ENCODE measurements at places on chromosomes 11 and 22.
A peak's percentile ranks its signal among the peaks of the same experiment; 100 is the strongest.

GRCh38 chr22:24355574-24355973, 71.8 kb upstream of the ADORA2A start:
- DNase-seq = peak; percentile 59

DNA sequence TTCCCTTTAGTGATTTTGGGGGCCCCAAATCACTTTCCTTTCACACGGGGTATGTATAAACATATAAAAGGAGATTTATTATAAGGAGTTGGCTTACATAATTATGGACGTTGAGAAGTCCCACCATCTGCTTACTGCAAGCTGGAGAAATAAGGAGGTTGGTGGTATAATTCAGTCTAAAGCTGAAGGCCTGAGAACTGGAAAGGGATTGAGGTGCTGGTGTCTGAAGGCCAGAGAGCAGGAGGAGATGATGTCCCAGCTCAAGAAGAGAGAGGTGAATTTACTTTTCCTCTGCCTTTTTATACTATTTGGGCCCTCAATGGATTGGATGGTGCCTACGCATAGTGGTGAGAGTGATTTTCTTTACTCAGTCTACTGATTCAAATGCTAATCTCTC, 1.3 kb upstream of the ZNF202 start:
- DNase-seq = no peak

DNA sequence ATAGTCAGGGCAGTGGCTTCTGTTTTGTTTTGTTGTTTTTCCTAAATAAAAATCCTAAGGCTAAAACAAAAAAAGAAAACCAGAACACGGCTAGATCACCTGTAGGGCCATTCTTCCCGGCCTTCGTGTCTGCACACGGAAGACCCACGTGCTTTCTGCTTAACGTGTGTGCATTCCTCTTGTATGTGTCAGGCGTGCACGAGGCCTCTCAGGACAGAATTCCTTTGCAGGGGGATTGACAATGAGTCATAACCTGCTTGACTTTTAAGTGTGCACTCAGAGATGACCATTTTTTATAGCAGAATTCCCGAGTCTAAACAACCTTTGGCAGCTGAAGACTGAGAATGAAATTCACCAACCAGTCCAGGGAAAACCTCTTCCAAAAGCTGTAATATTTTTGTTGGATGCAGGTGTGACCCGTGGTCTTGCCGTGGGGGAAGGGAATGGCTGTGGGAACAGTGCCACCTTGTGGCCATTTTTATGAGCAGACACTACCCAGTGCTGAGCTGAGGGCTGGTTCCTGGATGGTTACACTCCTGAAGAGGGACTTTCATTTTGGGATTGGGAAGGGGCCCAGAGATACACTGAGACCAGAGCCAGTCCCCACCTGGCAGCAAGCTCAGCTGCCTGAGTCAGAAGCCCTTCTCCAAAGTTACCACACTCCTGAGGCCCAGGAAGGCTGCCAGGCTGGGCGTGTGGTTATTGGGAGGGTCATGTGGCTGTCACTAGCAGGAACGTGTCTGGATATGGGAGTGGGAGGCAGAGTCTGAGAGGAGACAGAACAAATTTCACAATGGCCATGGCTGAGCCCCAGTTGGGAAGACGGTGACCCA, 35.7 kb upstream of the DKK3 start:
- DNase-seq = peak; percentile 64

DNA sequence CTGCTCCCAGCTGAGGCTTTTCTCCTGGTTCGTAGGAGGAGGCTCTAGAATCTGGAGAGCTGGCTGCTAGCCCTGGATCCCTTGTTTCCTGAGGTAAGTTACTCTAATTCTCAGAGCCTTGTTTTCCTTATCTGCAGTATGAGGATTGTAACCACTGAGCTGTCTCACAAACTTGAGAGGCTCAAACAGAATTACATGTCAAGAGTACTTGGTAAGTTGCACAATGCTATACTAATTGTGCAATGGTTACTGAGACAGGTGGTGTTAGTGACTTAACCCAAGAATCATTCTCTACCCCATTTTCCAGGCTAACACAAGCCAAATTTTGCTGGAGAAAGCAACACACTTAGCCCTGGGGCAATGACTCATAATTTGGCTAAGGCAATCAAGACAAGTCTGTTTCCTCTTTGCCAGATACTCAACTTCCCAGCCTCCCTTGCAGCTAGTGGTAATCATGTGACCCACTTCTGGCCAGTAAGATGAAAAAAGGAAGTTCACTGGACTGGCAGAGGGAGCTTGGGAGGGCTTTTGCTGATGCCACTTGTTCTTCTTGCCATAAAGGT, 348.0 kb downstream of the TENM4 start:
- peak; percentile 69 for DNase-seq

DNA sequence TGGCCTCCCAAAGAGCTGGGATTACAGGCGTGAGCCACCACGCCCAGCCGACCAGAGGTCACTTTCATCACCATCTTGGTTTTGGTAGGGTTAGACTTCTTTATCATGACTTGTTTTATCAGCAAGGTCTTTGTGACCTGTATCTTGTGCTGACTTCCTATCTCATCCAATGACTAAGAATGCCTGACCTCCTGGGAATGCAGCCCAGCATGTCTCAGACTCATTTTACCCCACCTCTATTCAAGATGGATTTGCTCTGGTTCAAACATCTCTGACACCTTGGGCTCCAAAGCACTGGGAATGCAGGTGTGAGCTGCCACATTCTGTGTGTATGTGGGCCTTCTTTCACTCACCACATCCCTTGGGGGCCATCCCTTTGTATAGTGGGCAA, 5.1 kb upstream of the TALDO1 start:
- no peak for DNase-seq

- DNase-seq = no peak
Observed at GRCh38 chr11:79503028-79503427, 62.2 kb upstream of the TENM4 start.

- DNase-seq = no peak
Observed at GRCh38 chr11:111449696-111450479, 62.3 kb downstream of the BTG4 start.

DNA sequence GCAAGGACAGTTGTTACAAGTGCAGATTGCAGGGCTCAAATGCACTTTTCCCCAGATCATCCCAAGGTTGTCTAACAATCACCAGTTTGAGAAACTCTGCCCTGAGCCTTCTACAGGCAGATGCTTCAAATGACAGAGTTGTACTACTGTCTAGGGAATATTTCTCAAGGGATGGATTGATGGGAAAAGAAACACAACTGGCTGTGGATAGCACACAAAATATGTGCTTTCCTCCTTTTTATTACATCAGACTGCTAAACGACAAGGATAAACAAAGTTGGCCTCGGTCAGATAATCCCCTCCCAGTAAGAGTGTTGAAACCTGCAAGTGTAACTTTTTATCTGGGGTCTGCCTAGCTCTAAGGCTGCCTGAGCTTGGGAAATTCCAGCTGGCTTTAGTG, 46.6 kb upstream of the SORL1-AS1 start:
- DNase-seq = no peak

DNA sequence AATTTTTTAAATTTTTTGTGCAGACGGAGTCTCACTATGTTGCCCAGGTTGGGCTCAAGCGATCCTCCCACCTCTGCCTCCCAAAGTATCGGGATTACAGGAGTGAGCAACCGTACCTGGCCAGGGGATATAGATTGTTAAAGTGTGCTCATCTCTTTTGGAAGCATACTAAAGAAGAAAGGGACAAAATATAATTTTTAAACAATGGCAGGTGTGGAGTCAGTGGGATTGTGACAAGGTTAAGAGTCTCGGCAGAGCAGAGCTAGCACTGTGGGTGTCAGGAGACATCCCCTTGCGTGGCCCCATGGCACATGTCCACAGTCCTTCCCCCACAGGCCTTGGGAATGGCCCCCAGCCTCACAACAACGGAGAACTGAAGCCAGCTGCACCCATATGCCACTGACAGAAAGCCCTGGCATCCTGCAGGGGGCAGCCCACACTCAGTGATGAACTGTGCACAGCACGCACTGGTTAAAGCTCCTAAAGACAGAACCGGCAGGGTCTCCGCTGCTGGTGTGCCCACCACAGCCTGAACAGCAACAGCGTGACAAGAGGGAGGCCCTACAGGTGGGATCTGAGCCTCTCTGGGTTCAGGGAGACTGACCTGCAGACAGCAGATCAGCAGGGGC, 29.9 kb downstream of the SERPIND1 start:
- DNase-seq = no peak

GRCh38 chr11:10352921-10353550, 48.2 kb downstream of the ADM start:
- peak; percentile 64 for DNase-seq

DNA sequence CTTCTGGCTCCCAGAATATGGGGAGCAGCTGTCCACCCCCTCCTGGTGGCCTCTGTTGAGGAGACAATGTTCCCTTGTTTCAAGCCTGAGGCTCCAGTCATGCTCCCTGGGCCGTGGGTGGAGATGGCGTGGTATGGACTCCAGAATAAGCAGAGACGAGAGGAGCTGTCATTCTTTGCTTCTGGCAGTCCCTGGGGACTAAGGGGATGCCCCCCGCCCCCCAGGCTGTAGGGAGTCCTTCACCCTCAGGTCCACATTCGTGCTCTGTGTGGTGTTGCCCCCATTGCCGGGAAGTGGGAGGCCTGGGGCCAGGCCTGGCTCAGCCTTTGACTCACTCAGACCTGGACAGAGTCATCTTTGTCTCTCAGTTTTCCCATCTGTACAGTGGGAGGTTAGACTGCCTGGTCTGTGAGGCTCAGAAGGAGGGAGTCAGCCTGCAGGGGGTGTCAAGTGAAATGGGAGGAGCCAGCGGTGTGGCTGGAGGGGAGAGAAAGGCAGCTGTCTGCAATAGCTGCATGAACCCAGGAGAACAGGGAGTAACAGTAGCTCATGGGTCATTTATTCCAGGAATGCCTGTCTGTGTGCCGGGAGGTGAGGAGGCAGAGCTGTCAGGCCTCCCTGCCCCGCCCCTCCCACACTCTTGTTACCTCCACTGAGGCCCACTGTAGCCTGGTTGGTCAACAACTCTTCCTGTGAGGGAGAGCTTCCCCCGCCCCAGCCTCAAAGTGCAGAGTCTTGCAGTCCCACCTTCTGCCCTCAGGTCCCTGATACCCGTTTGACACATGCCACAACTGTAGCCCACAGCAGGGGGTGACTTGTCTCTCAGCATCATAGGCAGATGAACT, 6.3 kb downstream of the ARHGEF17 start:
- DNase-seq = no peak
